ENCODE measurements at places on chromosomes 1 and 21. TPM values are rescaled to one million over a fixed set of nuclear protein-coding genes. Genes with fewer than 3 reads are reported as not detected.

The KIF14 gene
- total RNA-seq, result 22.0 TPM

The AJAP1 gene
- 1.4 TPM for total RNA-seq

The HAO2 gene
- total RNA-seq, result not detected

- no peak for DNase-seq
These were observed 14.5 kb downstream of the GNB1 start for GRCh38 chr1:1876335-1876930.

GRCh38 chr21:26935977-26936376, 30.9 kb downstream of the ADAMTS5 start:
- DNase-seq, result no peak

Measured in neural crest cell (in vitro differentiated cells).